ENCODE measurements at places on chromosomes 6 and 20.

DNA sequence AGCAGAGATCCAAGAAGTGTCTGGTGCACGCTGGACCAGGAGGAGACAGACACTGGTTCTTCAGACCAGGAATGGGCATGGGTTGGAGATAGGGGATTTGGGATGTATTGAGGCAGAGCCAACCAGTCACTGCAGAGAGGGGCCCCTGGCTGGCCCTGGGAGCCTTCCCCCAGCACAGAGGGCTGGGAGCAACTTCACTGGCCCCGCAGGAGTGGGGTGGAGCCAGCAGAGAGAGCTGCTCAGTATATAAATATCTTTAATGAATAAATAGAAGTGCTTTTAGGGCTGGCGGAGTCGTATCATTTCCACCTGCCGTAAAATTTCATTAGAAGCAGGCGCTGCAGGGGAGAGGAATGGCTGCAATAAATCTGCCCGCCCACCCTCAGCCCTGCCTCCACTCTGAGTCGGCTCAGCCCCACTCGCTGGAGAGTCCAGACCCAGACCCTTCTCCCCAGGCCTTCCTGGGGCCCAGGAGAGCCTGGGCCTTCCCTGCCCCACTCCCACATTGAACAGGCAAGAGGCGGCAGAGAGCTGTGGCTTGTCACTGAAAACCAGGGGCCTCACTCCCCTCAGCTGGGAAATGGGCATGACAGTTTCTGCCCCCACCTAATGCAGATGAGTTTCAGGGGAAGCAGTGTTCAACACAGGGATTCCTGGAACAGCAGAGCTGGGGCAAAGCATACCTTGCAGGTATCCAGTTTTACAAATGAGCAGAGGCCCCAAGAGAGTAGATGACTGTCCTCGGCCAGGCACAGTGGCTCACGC is 23.9 kb upstream of the VSTM2L start:
- no peak for DNase-seq

DNA sequence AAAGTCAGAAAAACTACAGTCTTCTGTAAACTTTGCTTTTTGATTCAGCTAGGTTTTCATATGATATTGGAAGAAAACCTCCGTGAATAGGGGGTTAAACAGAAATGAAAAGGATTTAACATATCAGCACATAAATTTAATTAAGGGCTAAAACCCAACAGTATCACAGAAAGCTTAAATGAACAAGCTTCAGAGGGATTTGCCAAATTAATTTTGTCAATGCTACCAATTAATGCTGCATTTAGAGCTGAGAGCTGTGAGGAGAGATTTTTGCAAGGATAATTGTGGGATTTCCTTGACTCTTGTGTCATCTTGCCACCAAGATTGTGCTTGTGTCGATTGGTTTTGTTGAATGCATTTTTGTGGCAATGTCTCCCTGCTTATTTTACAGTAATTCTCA is 379.9 kb downstream of the CD109 start:
- DNase-seq: no peak

- DNase-seq: peak; percentile 39
These were observed 48.2 kb upstream of the ZNFX1 start for GRCh38 chr20:49326026-49326425.

DNA sequence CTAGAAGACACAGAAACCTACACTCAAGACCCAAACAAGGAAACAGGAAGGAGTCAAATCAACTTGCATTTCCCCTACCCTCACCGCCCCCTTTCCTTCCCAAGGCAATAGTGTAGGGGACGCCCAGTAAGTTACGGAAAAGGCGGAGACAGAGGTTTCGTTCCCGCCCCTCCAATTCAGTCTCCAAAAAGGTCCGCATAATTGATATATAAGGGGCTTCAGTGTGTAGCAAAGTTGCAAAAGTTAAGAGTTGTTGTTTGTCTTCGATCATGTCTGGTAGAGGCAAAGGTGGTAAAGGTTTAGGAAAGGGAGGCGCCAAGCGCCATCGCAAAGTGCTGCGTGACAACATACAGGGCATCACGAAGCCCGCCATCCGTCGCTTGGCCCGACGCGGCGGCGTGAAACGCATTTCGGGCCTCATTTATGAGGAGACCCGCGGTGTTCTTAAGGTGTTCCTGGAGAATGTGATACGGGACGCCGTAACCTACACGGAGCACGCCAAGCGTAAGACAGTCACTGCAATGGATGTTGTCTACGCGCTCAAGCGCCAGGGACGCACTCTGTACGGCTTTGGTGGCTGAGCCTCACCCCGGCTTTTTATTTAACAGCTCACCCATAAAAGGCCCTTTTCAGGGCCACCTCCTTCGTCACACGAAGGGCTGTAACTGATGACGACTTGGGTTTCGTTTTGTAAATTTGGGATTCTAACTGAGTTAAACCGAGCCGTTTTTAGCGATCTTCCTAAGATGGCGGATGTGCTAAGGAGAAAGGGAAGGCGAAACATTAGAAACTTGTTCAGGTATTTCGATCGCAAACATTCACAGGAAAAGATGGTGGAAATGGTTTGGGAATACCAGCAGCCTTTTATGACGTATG is 124.6 kb upstream of the BTN3A2 start:
- peak; percentile 97 for DNase-seq

DNA sequence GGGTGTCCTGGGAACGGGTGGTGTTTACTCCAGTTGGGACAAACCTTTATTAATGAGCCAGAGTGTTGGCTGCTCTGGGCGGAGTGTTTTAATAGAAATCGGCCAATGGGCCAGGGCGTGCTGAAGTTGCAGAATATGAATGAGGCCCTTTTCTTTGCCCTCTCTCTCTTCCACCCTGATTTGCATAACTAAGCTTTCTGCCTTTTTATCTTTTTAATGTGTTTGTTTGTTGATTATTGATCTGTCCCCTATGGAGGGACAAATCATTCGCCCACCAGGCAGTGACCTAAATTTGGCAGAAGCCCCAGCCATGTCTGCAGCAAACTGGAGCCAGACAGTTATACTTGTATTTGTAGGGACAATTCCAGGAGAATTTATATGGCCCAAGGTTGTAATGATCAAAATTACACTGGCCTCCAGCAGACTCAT is 420.9 kb downstream of the PREX1 start:
- DNase-seq: no peak

GRCh38 chr6:157714153-157714490 is 108.9 kb upstream of the SNX9 start:
- DNase-seq: peak; percentile 76

DNA sequence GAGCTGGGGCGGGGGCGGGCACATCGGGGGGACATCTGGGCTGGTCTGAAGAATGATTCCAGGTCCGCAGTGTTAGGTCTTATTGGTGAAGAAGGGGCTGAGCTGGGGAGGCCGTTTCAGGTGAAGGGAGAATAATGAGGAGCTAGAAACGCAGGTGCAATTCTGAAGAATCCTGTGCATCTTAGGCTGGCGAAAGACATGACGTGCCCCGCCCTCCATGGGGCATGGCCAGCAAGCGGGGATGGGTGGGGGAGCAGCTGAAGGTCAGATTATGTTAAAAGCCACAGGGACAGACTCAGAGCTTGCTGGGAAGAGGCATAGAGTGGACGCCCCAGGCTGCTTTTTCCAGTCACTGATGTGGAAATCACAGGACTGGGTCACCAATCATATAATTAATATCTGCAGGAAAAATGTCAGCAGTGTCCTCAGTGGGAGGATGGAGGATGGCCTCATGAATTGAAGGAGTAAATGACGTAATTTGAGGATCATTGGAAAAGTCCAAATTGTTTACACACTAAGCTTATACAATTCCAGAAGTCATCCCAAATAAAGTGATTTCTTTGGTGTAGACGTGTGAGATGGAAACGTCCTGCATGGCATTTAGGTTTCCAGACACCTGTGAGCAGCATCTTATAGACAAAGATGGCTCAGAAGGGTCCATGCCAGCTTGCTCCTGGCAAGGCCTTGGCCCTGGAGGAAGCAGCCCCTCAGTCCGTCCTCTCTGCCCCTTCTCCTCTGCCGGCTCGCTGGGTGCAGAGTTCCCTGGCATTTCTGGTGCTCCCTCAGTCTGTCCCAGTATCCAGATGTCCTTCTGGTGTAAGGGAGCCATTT is 109.6 kb upstream of the FRMD1 start:
- no peak for DNase-seq

- no peak for DNase-seq
These were observed 44.8 kb downstream of the PMEPA1 start for GRCh38 chr20:57664924-57665588.

DNA sequence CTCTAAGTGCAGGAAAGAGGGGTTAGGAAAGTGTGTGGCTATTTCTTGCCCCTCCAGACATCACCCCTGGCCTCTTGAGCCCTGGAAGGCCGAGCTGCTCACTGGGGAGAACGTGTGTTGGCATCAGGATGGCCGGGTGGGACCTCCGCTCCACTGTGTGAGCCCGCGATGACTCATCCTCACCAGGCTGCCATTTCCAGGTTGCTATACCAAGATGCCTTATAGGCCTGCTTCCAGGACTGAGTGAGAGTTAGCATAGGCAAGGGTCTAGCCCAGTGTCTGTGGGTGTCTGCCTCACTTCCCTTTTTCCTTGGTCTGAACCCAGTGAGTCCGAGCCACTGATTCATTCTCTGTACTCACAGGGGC is 105.0 kb downstream of the MRPL14 start:
- DNase-seq: peak; percentile 48

DNA sequence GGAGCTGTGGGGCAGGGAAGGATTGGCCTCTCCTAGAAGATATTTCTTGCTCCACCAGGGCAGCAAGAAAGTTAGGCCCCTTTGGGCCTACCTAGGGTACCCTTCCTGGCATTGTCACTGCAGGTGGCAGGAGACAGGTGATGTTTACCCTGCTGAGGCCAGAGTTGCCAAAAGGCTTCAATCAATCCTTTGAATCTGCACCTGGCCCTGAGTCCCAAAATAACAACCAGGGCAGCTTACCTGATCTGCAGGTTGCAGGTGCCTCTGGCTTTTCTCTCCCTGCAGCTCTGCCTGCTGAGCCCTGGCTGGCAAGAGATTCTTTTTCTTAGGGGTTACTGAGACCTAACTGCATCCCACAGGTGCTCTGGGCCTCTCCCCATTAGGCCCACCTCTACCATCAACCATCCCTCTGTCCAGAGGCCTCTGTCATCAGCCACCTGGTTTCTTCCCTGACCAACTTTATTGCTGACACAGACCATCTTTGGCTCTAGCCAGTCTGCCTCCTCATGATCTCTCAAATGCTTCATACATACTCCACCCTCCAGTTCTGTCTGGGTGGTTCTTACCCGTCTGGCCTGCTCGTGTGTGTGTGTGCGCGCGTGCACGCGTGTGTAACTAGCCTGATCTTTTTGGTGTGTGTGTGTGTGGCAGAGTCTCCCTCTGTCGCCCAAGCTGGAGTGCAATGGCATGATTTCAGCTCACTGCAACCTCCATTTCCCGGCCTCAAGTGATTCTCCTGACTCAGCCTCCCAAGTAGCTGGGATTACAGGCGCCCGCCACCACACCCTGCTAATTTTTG is 13.7 kb downstream of the BCL2L1 start:
- DNase-seq: no peak

- no peak for DNase-seq
These were observed 150.7 kb upstream of the LAMP5 start for GRCh38 chr20:9363673-9364072.

DNA sequence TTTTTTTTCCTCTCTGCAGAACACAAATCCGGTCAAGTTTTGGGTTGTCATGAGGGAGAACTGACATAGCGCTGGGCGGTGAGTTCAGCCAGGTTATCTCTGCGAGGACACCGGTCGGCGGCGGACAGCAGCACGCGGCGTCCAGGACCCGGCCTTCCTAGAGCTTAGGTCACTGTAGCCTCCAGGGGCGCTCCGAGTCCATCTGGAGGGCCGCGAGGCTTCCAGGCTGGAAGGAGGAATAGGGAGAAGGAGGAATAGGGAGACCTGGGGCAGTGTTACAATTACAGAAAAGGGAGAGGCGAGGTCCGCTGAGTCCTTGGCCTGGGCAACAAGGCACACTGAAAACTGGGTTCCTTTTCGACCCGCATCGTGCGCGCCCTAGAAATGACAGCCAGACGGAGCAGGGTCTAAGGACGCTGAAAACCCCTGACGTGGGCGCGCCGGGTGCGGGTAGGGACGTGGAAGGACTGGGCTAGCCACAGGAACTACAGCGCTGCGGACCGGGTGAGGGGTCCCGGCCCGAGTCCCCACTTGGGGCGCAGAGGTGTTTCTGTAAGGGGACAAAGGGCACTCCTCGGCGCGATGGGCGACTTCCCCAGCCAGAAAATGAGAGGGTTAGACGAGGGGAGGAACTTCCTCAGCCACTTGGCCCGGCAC is 536 bp upstream of the FNDC1 start:
- DNase-seq: peak; percentile 57

- DNase-seq: no peak
These were observed 56.4 kb downstream of the ADTRP start for GRCh38 chr6:11722220-11722619.

- DNase-seq: no peak
These were observed 7.0 kb downstream of the ELMO2 start for GRCh38 chr20:46399401-46399800.

GRCh38 chr6:26088344-26088743 is 1.1 kb downstream of the HFE start:
- DNase-seq: peak; percentile 25

DNA sequence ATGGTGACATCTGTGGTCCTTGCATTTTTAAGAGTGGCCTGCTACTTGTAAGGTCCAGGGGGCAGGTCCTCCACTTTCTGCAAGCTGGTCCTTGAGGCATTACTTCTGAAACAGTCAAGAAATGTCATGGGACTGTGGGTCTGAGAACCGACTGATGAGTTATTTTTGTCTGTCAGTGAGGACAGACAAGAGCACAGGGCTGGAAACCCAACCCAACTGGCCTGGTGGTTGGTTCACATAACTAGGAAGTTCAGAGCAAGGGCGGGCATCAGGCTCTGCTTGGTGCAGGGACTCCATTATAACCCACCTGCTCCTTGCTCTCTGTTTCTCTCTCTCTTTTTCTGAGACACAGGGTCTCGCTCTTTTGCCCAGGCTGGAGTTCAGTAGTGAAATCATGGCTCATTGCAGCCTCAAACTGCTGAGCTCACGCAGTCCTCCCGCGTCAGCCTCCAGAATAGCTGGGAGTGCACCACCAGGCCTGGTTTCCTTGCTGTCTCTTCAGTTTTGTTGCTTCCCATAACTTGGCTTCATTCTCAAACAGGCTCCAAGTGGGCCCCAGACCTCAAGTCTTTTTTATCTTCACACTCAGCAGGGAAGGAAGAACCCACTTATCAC is 9.2 kb downstream of the CST3 start:
- DNase-seq: no peak

- no peak for DNase-seq
These were observed 4.7 kb downstream of the PPP1R18 start for GRCh38 chr6:30681766-30682142.

DNA sequence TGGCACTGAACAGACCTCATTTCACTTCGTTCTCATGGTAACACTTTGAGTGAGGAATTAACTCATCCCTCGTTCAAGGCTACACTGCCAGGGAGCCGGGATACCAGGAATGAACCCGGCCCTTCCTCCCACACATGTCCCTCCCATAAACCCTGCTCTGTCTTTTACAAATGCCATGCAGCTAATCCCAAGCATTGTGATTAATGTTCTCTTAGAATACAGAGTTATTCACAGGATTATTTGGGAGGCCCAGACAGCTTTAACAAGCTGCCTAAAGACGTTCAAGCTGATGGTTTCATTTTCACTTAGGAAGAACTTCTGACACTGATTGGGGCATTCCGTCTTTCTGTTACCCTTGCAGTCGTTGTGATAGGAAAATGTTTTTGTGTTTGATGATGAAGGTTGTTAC is 42.5 kb upstream of the CD83 start:
- peak; percentile 55 for DNase-seq
